ENCODE measurements at places on chromosomes 12 and 14.

DNA sequence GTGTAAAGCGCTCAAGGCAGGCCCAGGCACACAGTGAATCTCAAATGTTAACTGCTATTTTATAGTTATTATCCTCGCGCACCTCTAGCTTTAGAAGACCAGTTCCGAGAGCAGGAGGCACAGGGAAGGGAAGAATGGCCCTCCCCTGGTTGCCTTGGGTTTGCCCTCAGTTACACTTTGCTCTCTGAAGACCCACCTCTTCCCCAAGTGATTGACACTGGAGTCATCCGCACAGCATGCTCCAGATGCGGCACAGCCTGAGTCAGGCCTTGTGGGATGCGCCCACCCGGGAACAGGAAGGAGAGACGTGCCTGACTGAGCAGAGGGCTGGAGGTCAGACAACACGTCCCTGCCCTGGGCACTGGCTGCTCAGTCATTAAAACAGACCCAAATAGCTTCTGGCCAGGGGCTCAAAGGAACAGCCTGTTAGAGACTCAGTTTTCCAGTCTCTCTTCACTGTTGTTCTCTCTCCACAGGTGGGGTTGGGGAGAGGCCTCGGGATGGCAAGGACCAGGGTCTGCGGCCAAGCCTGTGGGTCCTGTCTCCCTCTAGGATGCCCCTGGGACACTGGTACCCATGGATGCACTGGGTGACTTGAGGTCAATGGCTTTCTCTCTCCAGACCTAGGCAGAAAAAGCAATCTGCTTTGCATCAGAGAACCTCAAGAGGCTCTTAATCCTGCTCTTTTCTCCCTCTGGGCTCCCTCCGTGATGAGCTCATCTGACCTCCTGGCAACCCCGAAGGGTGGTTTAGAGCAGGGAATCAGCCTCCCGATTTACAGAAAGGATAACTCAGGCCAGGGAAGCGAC lies 13.6 kb upstream of the MLXIP start:
- no peak for DNase-seq

DNA sequence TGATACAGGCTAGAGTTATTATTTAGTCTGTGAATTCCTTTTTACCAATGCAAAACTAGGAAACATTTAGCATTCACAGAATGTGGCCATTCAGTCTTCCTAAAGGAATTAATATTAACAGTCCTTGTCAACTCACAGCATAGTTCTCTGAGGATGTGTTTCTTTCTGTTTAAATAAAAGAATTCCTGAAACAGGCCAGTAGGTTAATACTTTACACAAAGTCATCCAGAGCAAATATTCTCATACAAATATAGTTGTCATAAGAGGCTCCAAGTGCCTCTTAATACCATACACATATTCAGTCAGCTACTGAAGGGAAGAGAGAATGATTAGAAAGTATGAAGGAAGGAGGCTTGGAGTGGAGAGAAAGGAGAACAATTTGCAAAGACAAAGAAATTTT lies 120.1 kb downstream of the LMNTD1 start:
- no peak for DNase-seq

GRCh38 chr12:57729321-57729844 lies 9.2 kb downstream of the AGAP2 start:
- no peak for DNase-seq

- no peak for DNase-seq
Observed at GRCh38 chr14:87409393-87409792, 583.6 kb downstream of the GALC start.

- DNase-seq, result no peak
Observed at GRCh38 chr12:26304273-26304672, 108.9 kb downstream of the SSPN start.

DNA sequence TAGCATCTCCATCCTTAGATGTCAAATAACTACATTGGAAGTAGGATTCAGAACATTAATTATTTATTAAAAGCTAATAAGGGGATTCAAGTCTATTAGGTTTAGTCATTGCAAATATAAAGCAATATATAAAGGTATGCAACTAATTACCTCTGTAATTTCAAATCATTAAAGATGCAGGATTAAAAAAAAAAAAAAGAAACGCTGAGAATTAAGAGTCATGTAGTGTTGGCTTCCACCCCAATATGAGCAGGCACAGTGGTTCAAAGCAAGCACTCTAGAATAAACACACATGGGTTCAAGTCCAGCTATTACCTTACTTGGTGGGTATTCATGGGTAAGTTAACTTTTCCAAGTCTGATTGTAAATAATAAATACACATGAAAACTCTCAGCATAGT lies 10.9 kb downstream of the SPTB start:
- no peak for DNase-seq

DNA sequence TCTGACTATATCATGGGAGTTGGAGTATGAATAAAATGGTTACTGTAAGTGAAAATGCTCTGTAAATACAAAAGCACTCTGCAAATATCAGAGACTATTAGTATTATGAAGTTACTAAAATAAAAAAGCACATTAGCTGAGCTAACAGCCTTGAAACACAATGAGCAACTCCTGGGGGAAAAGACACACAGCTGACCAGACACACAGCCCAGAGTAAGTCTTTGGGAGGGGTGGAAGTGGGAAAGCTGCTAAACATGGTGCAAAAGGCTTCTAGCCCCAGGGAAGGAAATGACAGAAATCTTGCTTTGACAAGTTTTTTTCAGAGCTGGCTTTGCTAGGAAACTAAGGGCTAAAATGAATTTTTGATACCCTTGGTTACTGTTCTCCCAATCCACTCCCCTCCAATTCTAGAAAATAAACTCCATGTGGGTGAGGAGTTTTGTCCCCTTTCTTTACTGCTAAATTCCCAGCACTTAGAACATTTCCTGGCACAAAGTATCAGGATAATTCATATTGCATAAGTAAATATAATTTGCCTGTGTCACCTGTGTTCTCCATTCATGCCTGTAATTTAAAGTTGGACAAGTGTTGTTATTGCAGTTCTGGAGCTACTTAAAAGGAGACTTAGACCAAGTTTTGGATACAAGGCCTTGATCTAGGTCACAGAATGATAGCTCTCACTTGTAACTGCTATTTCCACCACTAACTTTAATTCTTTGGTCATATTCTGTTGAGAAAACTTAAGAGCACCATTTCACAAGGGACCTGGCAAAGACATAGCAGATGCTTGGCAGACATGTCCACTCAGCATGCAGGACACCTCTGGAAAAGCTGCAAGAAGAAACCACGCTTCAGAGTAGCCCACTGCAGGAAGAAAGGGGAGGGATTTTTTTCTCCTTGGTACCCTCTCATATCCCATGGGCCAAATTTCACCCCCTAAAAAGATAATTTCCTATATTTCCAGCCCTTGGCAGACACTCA lies 19.0 kb upstream of the RAB3IP start:
- DNase-seq, result no peak

DNA sequence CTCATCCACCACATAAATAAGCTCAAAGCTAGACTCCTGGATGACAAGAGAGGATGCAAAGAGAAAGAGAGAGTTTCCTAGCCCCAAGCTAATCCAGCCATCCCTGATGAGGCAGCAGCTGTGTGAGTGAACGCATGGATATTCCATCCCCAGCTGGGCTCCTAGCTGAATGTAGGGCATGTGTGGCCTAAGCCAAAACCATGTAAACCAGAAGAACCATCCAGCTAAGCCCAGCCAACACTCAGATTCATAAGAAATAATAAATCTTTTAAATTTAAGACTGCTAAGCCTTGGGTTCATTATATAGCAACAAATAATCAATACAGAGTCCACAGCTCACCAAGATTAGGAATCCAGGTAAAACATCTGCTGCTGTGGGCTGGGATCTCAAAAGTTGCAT lies 94.3 kb downstream of the TNFAIP2 start:
- no peak for DNase-seq

DNA sequence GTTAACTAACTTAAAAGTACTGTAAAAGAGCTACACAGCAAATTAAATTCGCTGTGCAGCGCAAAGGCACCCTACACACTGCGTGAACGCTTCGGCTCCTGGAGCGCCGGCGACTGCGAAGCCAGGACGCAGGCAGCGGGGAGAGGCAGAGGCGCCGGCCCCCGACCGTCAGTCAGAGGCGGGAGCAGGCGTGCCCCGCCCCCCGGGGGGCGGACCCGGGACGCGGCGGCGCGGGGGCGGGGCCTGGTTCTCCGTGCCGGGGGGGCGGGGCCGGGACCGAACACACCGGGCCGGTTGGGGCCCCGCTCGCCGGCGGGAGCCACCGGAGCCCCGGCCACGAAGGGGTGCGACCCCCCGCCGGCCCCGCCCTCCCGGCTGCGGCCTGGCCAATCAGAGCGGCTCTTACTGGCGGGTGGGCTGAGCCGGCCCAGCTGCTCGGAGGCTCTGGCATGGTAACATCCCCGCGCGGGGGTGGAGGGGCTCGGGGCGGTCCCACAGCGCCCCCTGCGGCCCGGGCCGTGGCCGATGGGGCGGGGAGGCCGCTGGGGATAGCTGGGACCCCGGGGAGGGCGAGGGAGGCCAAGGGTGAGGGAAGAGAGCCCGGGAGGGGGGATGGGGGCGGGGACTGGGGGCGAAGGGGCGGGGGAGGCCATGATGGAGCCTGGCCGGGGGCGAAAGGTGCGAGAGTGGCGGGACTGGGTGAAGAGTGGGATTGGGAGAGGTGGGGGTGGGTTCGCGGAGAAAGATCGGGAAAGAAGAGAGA lies at the start of gene PRPF40B:
PRPF40B (plus strand) TSS at position 420 of the 763 bp plus-strand sequence; CDS start at position 450, 30 bp downstream.
- peak; percentile 83 for DNase-seq

DNA sequence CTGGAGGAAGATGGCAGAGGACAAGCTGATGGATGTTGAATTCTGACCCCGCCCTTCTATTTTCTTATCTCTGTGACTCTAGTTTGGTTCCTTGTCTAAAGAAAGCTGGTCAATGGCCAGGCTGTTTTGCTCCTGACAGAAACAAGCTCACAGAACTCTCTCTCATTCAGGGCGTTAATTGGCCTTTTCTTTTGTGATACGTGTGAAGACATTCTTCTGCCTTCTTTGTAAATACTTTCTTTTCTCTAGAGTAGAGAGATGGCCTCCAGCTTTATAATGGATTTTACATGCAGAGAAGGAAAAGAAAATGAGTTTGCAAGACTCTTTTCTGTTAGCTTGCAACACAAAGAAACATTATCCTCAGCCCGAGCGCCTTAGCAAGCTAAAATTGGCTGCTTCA lies 492.2 kb upstream of the CCDC196 start:
- no peak for DNase-seq

DNA sequence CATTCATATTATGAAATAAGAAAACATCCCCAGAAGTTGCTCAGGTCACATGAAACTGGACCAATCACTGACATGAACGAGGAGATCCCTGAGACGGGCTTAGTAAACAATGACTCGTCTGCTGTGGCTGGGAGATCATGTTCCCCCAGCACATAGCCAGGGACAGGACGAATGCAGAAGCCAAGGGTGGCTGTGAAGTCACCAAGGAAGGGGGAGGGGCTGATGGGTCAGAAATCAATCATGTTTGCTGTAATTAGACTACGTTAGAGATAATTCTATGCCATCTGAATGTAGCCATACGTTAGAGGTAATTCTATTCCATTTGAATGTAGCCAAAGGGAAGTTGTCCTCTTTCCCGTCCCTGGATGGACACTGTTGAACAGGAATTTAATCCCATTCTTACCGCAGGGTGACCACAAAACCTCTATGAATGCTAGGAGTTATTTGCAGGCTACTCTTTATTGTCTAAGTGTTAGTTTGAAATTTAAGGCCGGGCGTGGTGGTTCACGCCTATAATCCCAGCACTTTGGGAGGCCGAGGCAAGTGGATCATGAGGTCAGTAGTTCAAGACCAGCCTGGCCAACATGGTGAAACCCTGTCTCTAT lies 332.9 kb downstream of the TMEM132D start:
- no peak for DNase-seq

- DNase-seq, result no peak
Observed at GRCh38 chr14:95831468-95831867, 45.2 kb upstream of the TUNAR start.

GRCh38 chr14:98858561-98858960 lies 413.4 kb downstream of the BCL11B start:
- DNase-seq, result no peak

DNA sequence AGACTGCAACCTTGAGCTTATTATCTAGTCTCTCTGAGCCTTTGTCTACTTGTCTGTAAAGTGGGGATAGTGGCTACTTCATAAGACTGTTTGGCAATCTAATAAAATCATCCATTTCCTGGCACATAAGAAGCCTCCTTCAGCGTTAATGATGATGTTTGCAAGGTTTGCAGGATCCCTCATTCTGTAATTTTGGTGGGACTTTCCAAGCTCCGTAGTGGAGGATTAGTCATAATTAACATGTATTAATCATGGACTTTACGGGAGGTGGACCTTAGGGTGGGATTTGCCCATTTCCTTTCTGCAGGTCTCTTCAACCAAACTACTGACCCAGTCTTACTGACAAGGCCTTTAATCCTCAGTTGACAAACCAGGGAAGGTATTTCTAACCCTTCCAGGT lies 66.2 kb downstream of the NTF3 start:
- no peak for DNase-seq

- DNase-seq, result no peak
Observed at GRCh38 chr12:70154087-70154638, 89.1 kb upstream of the CNOT2 start.

DNA sequence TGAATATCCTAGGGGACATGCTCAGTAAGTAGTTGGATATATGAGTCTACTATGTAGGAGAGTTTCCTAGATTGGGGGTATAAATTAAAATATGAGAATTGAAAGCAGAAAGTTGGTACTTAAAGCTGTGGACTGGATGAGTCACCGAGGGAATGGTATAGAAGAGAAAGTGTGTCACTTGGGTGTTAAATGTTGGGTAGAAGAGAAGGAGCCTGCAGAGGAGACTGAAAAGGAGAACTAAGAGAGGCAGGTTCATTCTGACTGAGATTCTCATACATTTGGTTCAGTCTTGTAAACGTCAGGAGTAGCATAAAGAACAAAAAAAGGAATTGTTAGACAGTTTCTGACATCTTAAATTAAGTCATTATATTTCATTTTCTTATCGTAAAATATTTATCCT lies 19.9 kb downstream of the LRRC9 start:
- DNase-seq, result no peak

GRCh38 chr14:54550514-54550913 lies 16.4 kb upstream of the SAMD4A start:
- DNase-seq, result no peak

GRCh38 chr12:101823891-101824290 lies 6.9 kb downstream of the GNPTAB start:
- DNase-seq, result peak; percentile 41

DNA sequence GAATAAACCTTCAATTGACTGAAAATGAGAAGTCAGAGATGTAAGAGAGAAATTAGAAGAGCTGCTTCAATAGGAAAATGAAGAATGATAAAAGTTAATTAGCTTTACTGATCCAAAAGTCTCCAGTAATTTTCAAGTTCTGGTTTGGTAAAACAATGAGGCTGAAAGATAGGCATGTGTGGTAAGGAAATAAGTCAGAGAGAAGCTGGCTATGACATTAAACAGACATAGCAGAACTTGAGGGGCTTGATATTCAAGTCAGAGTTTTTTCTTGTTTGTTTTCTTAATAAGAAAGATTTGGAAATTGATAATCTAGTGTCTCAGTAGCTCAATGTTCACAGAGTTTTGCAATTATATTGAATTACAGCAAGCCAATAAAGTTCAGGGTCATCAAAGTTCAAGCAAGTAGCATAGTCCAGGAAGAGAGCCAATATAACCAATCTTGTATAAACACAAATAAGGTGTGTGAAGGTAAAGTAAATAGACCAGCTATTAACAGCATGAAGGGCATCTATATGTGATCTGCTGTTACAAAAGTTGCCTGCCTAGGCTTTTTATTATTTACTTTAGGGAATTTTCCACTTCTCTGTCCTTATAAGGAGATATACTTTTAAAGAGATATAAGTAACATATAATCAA lies 1111.5 kb downstream of the TRHDE start:
- no peak for DNase-seq

GRCh38 chr14:49203676-49204075 lies 382.5 kb downstream of the RPS29 start:
- no peak for DNase-seq
